ENCODE measurements at places on chromosomes 7 and 10.

DNA sequence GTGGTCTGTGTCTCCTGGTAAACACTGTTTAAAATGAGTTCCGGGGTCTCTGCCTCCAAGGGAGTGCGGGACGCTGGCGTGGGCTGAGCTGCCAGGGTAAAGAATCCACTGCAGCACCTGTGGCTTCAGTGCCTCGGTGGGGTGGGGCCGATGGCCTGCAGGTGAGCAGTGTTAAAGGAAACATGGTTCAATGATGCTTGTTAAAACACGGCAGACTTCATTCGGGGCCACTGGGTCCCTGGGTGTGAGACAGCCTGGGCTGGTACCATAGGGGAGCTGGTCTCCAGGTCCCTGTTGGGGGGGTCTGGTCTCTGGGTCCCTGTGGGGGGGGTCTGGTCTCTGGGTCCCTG is 24.9 kb upstream of the KNDC1 start:
- no peak for DNase-seq

DNA sequence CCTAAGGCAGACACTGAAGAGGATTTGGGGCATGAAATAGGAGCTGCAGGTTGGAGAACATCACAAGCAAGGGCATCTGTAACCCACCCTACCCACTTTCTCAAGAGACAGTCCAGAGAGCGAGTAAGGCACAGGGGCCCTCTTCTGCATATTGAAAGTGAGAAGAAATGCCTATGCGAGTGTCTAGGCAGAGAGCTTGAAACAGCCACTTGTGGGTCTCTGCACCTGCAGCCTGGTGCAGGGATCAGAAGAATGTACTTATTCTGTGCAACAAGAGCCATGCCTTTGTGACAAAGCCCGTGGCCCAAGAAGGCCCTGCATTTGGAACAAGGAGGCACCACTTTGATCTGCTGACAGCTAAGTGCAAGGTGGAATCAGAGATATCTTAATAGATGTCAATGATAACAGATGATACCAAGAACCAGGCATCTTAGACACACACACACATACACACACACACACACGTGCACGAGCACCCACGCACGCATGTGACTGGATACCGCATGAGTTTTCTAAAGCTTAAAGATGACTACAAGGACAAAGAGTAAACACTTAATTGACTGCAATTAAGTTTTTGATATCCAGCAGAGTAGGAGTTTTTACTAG is 89.3 kb downstream of the NPSR1 start:
- no peak for DNase-seq

GRCh38 chr10:73809061-73809818 is 2.2 kb downstream of the NDST2 start:
- no peak for DNase-seq

- DNase-seq, result no peak
Observed at GRCh38 chr7:133912916-133913697, 214.0 kb upstream of the LRGUK start.

- peak; percentile 75 for DNase-seq
Observed at GRCh38 chr7:16416289-16417282, 4.8 kb downstream of the CRPPA start.

DNA sequence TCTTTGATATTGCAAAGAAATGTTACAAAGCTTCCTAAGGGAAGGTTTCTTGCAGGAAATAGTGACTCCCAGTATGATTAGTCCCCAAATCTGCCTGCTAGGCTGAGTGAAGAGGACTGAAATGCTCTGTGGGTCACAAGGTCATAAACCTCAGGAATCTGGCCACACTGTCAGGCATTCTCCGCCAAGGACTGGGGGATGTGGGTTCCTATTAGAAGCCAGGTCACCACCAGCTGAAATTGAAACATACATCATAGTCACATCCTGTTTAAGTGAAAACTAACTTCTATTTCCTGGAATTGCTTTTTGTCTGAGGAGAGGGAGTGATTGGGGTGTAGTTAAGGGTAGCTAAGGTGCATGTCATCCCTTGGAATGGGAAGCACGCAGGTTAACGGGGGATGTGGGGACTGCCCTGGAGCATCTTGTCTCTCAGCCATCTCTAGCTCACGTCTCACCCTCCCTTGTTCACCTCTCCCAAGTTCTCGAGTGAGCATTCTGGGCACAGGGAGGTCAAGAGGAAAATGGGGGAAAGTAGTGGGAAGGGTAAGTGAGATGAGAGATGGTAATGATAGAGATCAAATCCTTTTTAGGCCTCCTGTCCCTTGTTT is 12.0 kb upstream of the GSAP start:
- DNase-seq, result no peak

GRCh38 chr10:121616291-121616690 is 18.0 kb upstream of the FGFR2 start:
- DNase-seq, result no peak

DNA sequence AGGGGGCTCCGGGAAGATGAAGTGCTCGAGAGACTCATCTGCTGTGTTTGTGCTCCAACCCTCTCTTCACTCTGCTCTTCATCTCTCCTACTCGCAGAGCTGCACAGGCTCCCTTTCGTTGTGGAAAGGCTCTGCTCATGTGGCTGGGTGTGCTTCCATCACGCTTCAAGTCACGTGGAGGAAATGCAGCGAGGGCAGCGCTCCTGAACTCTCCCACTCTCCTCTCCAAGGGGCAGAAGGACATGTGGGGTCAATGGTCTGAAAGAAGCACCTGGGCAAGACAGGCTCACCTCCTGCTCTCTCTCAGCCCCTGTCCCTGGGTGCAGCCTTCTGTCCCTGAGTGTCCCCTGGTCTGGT is 72.6 kb downstream of the USP6NL start:
- DNase-seq, result no peak

- DNase-seq, result peak; percentile 98
Observed at GRCh38 chr10:132331601-132332432, at the start of gene LRRC27. Gene LRRC27, plus strand, starts transcription at chr10:132332193. Its CDS starts 1,332 bp downstream, at chr10:132333525.

DNA sequence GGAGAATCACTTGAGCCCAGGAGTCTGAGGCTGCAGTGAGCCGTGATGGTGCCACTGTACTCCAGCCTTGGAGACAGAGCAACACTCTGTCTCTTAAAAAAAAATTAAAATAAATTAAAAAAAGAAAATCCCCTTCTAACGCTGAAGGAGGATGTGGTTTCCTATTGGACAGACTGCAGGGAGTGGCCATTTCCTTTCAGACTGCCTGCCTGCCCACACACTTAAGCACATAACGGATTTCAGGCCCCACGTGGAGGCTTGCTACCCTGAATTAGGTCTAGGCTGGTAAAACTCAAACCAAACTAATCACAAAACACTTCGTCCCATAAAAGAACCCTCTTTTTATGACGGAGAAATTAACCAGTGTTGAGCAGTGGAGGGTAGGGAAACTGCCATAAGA is 34.0 kb downstream of the GATA3 start:
- peak; percentile 94 for DNase-seq

- no peak for DNase-seq
Observed at GRCh38 chr7:27730112-27730511, 9.8 kb upstream of the TAX1BP1 start.

DNA sequence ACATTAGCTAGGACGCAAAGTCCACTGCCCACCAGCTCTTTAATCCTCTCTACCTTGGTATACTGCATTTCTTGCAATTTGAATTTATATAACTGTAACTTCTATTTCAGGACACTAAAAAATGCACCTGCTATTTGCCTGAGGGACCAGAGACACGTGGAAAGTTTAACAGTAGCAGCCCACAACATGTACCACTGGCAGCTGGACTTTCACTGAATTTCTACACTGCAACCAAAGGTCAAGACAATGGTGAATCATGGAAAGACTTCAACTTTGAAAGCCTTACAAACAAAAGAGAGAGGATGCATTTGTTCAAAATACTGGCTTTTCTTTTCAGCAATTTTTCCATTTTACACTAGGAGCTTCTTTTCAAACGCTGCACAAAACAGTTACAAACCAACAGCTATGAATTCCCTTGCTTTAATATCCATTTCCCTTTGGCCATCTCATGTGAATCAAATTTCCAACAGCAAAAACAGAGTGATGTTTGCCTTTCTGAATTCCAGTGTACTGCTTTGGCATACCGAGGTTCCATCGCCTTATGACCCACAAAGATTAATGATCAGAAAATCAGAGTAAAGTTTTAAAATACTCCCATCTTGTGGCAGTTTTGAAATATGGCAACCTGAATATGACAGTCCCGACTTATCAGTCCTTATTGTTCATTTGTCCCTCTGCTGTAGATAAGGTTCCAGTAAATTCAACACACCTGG is 29.9 kb upstream of the HNRNPH3 start:
- peak; percentile 69 for DNase-seq

- DNase-seq, result no peak
Observed at GRCh38 chr10:1432161-1432560, 305.2 kb downstream of the ADARB2 start.

GRCh38 chr10:124508907-124509454 is 47.4 kb downstream of the LHPP start:
- DNase-seq, result no peak

DNA sequence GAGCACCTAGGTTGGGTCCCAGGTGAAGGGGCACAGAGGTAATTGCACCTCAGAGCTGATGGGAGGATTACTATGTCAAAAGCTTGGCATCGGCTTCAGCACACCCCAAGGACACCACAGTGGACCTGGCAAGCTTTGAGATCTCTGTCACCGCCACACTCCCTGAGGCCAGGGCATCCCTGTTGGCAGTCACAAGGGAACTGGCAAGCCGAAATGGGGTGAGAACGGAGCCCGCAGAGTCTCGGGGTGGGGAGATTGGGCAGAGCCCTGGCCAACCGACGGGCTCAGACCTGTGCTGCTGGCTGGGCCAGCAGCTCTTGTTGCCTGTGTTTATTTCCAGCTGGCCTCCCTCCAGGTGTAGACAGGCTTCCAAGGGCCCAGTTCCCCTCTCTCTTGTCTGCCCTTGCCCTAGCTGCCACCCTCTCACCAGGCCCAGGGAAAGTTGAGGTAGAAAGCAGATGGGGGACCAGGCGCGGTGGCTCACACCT is 2.5 kb downstream of the HSPB1 start:
- no peak for DNase-seq

GRCh38 chr7:47154791-47155190 is 427.1 kb downstream of the TNS3 start:
- no peak for DNase-seq

DNA sequence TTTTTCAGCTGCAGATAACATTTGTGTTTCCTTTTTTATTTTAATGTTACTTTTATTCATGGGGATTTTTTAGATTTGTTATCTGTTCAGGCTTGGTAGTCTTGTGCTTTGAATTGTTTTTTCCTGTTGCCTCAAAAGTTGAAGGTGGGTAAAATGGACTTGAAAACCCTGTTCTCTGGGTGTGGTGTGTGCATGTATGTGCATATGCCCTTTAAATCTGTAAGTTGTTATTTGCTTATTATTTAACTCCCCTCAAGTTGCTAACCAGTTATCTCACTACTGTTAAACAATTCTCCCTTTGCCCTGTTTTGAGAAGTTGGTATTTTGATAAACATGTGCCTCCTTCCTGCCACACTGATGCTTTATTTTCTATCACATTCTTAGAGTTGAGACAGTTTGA is 30.6 kb downstream of the TSPAN14 start:
- DNase-seq, result no peak
